Activated CD4-positive, alpha-beta memory T cell treated with anti-CD3 and anti-CD28 coated beads for 36 hours (primary cell): ENCODE measurements at places on chromosomes 11 and 22. TPM values are rescaled to one million over a fixed set of nuclear protein-coding genes. Genes with fewer than 3 reads are reported as not detected.

DNA sequence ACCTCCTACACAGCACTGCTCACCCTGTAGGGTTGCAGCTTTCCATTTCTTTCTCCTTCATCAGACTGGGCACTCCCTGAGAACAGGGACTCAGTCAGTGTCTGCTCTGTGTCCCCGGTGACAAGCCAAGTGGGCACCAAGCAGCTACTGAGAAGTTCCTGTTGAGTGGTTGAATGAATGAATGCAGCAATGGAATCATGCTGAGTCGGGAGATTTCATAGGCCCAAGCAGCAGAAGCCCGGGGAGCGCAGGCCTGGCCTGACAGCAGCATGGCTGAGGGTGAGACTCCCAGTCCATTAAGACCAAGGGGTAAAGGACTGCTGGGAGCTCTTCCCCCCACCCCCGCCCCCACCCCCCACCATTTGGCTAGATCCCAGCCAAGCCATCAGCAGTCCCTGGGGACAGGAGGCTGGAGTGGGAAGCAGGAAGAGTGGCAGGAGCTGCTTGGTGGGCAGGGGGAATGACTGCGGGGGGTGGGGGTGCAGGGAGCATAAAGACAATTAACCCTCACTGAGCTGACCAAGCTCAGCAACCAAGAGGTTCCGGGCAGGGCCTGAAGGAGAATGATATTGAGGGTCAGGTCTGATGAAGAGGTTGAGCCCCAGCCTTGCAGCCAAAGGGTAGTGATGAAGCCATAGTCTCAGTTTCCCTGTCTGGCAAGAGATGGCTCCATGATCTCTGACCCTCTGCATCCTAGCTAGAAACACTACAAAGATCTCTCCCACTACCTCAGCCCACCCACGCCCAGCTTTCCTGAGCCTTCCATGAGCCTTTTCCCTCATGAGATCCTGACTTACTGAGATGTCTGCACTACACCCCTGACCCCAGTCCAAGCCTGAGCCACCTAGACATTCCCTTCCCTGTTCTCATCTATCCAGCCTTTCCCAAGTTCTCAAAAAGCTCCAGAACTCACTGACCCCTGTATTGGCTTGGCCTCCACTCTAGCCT lies 2.8 kb downstream of the PDE2A start:
- DNase-seq = no peak
- no peak overlapping the region for H3K4me3 ChIP-seq
- no peak overlapping the region for H3K27ac ChIP-seq
- peaks cover 11% of the 10 kb centered on the region for H3K4me1 ChIP-seq
- H3K27me3 ChIP-seq = peaks cover 70% of the 10 kb centered on the region
- H3K36me3 ChIP-seq = peaks cover 5% of the 10 kb centered on the region

The SMIM35 gene
- total RNA-seq = 0.40 TPM

- peaks cover 4% of the 10 kb centered on the region for H3K27me3 ChIP-seq
- no peaks in the 10 kb centered on the region for H3K36me3 ChIP-seq
- H3K4me3 ChIP-seq = no peak overlapping the region
- no peak overlapping the region for H3K27ac ChIP-seq
- H3K4me1 ChIP-seq = no peaks in the 10 kb centered on the region
Measured at GRCh38 chr22:48942698-48943566, 884.7 kb downstream of the BRD1 start.

The P4HA3 gene
- not detected for total RNA-seq

DNA sequence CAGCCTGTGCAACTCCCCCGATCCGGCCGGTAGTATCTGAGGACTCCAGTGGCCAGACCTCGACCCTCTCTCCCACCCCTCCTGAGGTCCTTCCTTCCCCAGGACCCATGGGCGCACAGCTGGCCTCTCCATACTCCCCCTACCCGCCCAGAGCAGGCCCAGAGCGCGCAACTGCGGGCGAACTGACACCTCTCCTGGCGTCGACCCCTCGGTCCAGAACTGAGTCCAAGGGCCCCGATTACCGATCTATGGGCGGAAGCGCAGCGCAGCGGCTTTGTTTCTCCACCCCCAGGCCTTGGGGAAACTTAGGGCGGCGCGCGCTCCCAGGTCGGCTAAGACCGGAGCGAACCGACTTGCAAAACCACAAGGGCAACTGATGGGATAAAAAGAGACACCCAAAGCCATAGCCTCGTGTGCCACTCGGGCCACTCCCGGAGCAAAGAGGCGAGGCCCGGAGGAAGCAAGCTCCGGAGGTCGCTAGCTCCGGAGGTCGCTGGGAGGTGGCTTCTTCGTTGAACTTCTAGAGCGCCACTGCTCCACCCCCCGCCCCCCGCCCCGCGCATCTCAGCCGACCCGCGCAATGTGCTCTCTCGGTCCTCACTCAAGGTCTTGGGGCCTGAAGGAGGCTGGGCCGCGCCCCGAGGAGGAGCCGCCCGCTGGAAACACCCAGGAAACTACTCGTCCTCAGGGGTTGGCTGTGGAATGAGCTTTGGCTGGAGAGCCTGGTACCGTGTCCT lies 9.8 kb upstream of the ALX4 start:
- H3K4me3 ChIP-seq = no peak overlapping the region
- H3K27me3 ChIP-seq = peaks cover 88% of the 10 kb centered on the region

The DDI1 gene
- total RNA-seq = not detected

The DNAJB7 gene
- not detected for total RNA-seq

DNA sequence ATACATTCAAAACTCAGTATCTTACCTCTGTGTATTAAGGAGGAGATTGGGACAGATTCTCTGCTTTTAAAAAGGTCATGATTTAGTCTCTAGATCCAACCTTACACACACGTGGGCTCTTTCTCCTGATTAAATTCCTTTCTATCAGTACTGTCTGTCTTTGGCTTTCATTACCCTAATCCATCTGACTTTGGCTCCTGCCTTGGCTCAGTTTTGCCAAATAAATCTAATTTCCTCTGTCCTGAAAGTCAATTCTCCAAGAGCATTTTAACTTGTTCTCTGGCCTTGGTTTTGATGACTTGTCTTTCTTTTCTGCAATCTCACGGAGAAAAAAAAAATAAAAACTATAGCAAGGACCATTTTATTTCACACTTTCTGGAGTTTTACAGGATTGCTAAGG lies 176.6 kb upstream of the PDGFD start:
- H3K4me3 ChIP-seq = no peak overlapping the region
- no peaks in the 10 kb centered on the region for H3K36me3 ChIP-seq
- no peaks in the 10 kb centered on the region for H3K27me3 ChIP-seq
- no peak overlapping the region for H3K27ac ChIP-seq

DNA sequence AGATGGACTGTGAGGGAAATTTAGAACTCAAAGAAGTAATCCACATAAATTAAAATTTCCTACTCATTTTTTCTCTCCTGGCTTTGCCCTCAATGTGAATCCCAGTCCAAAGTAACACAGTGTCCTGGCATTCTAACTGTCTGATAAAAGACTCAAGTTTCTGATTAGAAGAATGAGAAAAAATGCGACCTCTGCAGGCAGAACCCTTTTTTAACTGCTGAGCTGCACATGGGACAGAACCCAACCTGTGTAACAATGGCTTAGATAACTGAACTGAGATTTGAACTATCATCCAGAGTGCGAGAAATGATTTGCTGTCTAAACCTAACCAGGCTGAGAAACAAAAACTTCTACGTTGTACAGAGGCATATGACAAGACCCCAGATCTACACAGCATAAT lies 385.6 kb upstream of the LRRC4C start:
- no peak overlapping the region for H3K27ac ChIP-seq
- no peak for DNase-seq
- no peaks in the 10 kb centered on the region for H3K36me3 ChIP-seq
- H3K4me3 ChIP-seq = no peak overlapping the region
- H3K4me1 ChIP-seq = no peaks in the 10 kb centered on the region

DNA sequence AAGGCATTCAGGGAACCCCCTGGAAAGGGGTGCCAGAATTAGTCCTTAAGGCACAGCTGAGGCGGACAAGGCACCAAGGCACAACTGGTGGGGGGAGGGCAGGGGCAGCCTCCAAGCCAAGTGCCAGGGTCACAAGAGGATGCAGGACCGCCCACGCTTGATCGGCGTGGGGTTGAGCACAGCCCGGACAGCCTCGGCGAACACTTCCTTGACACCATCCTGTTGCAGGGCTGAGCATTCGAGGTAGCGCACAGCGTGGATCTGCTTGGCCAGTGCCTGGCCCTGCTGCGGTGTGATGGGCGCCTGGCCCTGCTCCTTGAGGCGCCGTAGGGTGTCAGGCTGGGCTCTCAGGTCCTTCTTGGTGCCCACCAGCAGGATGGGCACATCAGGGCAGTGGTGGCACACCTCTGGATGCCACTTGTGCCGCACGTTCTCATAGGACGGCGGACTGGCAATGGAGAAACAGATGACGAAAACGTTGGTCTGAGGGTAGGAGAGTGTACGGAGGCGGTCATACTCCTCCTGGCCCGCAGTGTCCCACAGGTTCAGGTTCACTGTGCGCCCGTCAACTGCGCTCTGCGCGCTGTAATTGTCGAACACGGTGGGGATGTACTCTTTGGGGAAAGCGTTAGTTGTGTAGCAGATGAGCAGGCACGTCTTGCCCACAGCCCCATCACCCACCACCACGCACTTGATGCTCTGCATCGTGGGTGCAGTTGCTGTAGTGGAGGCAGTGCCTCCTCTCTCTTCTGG lies 13.1 kb downstream of the RHOG start:
- no peak for DNase-seq
- H3K4me1 ChIP-seq = peaks cover 59% of the 10 kb centered on the region
- H3K36me3 ChIP-seq = peaks cover 52% of the 10 kb centered on the region
- no peak overlapping the region for H3K27ac ChIP-seq
- H3K4me3 ChIP-seq = no peak overlapping the region

GRCh38 chr11:115653926-115654325 lies 149.7 kb upstream of the CADM1 start:
- no peak for DNase-seq
- no peaks in the 10 kb centered on the region for H3K36me3 ChIP-seq
- no peak overlapping the region for H3K4me3 ChIP-seq
- H3K27ac ChIP-seq = no peak overlapping the region
- H3K27me3 ChIP-seq = peaks cover 22% of the 10 kb centered on the region

GRCh38 chr11:1388763-1389102 lies 1.0 kb upstream of the BRSK2 start:
- no peaks in the 10 kb centered on the region for H3K36me3 ChIP-seq
- peak overlapping the region; percentile 61 for H3K4me3 ChIP-seq
- no peak for DNase-seq
- no peak overlapping the region for H3K27ac ChIP-seq
- H3K4me1 ChIP-seq = peaks cover 7% of the 10 kb centered on the region
- H3K27me3 ChIP-seq = peaks cover 26% of the 10 kb centered on the region

The MS4A12 gene
- not detected for total RNA-seq

- H3K4me1 ChIP-seq = peaks cover 7% of the 10 kb centered on the region
- DNase-seq = peak; percentile 4
- no peaks in the 10 kb centered on the region for H3K27me3 ChIP-seq
- H3K4me3 ChIP-seq = no peak overlapping the region
Measured at GRCh38 chr22:19869497-19870152, 15.0 kb upstream of the GNB1L start.

The SCGB1D2 gene
- total RNA-seq = not detected

GRCh38 chr11:36409152-36409816 lies 100.8 kb downstream of the TRAF6 start:
- peaks cover 43% of the 10 kb centered on the region for H3K36me3 ChIP-seq
- peaks cover 73% of the 10 kb centered on the region for H3K4me1 ChIP-seq
- no peaks in the 10 kb centered on the region for H3K27me3 ChIP-seq
- peak overlapping the region; percentile 53 for H3K4me3 ChIP-seq
- DNase-seq = peak; percentile 65

GRCh38 chr22:46848197-46848596 lies 85.7 kb downstream of the TBC1D22A start:
- no peaks in the 10 kb centered on the region for H3K27me3 ChIP-seq
- H3K36me3 ChIP-seq = peaks cover 14% of the 10 kb centered on the region
- H3K4me3 ChIP-seq = no peak overlapping the region
- H3K27ac ChIP-seq = no peak overlapping the region
- no peak for DNase-seq

DNA sequence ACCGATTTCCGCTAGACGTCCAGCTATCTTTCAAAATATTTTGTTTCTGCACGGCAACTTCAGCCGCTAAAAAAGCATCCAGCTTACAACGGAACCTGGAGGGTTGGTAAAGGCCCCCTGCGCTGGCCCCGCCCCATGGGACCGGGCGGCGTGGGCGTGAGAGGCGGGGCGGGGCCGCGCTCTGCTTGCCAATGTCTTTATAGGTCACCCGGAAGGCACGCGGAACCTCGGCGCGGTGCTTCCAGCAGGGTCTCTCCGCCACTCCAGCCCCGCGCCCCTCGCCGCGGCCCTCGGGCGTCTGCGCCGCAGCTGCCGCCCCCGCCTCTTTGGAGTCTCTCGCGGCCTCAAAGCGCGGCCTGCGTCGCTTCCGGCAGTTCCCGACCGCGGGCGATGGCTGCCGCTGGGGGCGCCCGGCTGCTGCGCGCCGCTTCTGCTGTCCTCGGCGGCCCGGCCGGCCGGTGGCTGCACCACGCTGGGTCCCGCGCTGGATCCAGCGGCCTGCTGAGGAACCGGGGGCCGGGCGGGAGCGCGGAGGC lies at the start of gene FDX1:
TSS of gene FDX1 (plus strand) at position 218 of the 536 bp plus-strand sequence. CDS start at position 391, 173 bp downstream.
- DNase-seq = peak; percentile 90
- H3K27ac ChIP-seq = peak within 1 kb of the TSS; percentile 93
- peaks cover 38% of the 10 kb centered on the region for H3K4me1 ChIP-seq

The OR51B4 gene
- total RNA-seq = not detected

The MN1 gene
- 0.07 TPM for total RNA-seq

The ASRGL1 gene
- total RNA-seq = 7.7 TPM

GRCh38 chr11:61964058-61964665 lies 3.3 kb downstream of the FTH1 start:
- no peaks in the 10 kb centered on the region for H3K27me3 ChIP-seq
- H3K36me3 ChIP-seq = peaks cover 45% of the 10 kb centered on the region
- peak overlapping the region; percentile 29 for H3K4me3 ChIP-seq

- H3K4me1 ChIP-seq = peaks cover 4% of the 10 kb centered on the region
- H3K36me3 ChIP-seq = peaks cover 1% of the 10 kb centered on the region
- H3K4me3 ChIP-seq = no peak overlapping the region
- no peak for DNase-seq
Measured at GRCh38 chr11:69416143-69416515, 65.3 kb upstream of the LINC01488 start.

GRCh38 chr11:48011798-48012391 lies 31.5 kb downstream of the PTPRJ start:
- H3K4me3 ChIP-seq = peak overlapping the region; percentile 34
- peak; percentile 83 for DNase-seq
- no peaks in the 10 kb centered on the region for H3K27me3 ChIP-seq

GRCh38 chr11:104856607-104857006 lies 41.7 kb downstream of the CASP12 start:
- no peak overlapping the region for H3K27ac ChIP-seq
- DNase-seq = no peak
- peaks cover 16% of the 10 kb centered on the region for H3K4me1 ChIP-seq
- no peaks in the 10 kb centered on the region for H3K36me3 ChIP-seq

- DNase-seq = no peak
- H3K4me3 ChIP-seq = no peak overlapping the region
- H3K36me3 ChIP-seq = no peaks in the 10 kb centered on the region
- no peaks in the 10 kb centered on the region for H3K27me3 ChIP-seq
- no peak overlapping the region for H3K27ac ChIP-seq
- no peaks in the 10 kb centered on the region for H3K4me1 ChIP-seq
Measured at GRCh38 chr11:34341931-34342533, 15.8 kb downstream of the ABTB2 start.

DNA sequence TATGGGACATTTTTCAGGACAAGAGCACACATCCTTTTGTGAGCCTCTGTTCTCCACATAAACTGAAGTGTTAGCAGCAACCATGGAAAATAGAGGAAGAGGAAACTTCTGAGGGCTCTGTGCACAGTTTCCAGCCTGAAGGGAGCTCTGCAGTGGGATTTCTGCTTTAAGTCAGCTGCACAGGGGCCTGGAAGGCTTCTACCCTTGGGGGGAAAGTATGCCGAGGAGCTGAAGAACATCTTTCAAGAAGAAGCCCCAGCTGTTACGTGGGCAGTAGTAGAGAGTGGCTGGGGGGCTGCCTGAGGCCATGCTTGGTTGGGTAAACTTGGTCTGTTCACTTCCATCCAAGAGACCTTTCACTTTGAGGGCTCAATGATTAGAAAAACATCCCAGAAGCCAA lies 82.7 kb upstream of the EED start:
- no peaks in the 10 kb centered on the region for H3K27me3 ChIP-seq
- no peak overlapping the region for H3K27ac ChIP-seq
- DNase-seq = no peak
- H3K4me3 ChIP-seq = no peak overlapping the region
- no peaks in the 10 kb centered on the region for H3K36me3 ChIP-seq

The SCYL1 gene
- 69.8 TPM for total RNA-seq
